Cardiac septum (tissue), 1 donor: ENCODE measurements at places on chromosomes 4 and X. TPM values are rescaled to one million over a fixed set of nuclear protein-coding genes. Genes with fewer than 3 reads are reported as not detected.

SPIN2A gene
- total RNA-seq: 0.30 TPM

ATP1B4 gene
- total RNA-seq: 16.9 TPM

GATA1 gene
- not detected for total RNA-seq

NRK gene
- total RNA-seq: 4.9 TPM

KIT gene
- total RNA-seq: 2.3 TPM

CXCL11 gene
- 0.32 TPM for total RNA-seq

TMEM154 gene
- total RNA-seq: 1.6 TPM

P2RY10 gene
- not detected for total RNA-seq

GDPD2 gene
- not detected for total RNA-seq

MAGEE2 gene
- not detected for total RNA-seq

THOC2 gene
- 27.8 TPM for total RNA-seq

PARM1 gene
- 74.4 TPM for total RNA-seq

DNA sequence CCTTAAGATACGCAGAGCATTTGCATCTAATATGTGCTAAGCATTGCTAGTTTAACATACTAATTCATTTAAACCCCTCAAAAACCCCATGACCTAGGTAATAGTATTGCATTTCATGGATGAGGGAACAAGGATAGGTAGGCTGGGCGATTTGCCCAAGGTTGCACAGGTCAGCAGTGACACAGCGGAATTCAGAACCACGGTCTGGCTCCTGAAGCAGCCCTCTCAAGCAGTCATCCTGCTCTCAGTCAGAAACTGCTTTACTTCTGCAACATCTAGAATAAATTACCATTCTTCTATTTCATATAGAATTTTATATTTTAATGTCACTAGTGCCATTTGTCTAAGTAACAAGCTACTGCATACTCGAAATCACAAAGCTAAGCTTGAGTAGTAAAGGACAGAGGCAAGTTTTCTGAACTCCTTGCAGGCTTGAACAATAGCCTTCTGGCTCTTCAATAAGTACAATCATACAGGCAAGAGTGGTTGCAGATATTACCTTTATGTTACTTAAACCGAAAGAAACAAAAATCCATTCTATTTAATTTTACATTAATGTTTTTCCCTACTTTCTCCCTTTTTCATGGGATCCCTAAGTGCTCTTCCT lies 555 bp upstream of the SPP1 start:
- DNase-seq: no peak

DNA sequence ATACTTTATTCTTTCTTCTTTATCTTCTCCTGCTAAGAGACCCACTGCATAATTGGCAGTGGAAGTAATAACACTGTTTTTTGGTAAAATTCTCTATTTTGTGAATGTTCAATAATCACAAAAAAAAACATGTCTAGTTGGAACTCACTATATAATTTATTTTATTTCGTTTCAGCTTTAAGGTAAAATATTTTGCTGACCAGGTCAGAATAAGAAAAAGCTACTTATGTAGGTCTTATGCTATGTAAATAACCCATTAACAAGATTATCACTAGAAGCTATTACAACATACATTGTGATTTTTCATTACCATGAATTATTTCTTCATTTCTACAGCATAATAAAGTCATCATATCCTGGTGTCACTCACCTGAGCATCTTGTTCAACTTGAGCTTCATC lies 19.3 kb downstream of the ANXA5 start:
- no peak for DNase-seq

GRCh38 chrX:15356444-15356843 lies 21.1 kb upstream of the PIGA start:
- DNase-seq: no peak

DNA sequence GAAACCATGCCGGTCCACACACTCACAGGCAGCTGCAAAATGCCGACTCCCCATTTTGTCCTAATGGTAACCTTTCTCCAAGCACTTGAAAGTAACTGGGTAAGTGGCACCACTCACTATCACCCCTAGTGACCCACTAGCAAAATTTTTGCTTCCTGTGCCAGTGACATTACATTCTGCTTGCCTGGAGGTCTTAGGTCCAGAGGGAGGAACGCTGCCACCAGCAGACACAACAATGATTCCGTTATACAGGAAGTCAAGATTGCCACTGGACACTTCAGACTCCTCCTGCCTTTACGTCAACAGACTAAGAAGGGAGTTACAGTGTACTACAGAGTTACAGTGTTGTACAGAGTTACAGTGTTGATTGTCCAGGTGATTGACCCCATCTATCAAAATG lies 11.8 kb upstream of the TMEM192 start:
- no peak for DNase-seq

DNA sequence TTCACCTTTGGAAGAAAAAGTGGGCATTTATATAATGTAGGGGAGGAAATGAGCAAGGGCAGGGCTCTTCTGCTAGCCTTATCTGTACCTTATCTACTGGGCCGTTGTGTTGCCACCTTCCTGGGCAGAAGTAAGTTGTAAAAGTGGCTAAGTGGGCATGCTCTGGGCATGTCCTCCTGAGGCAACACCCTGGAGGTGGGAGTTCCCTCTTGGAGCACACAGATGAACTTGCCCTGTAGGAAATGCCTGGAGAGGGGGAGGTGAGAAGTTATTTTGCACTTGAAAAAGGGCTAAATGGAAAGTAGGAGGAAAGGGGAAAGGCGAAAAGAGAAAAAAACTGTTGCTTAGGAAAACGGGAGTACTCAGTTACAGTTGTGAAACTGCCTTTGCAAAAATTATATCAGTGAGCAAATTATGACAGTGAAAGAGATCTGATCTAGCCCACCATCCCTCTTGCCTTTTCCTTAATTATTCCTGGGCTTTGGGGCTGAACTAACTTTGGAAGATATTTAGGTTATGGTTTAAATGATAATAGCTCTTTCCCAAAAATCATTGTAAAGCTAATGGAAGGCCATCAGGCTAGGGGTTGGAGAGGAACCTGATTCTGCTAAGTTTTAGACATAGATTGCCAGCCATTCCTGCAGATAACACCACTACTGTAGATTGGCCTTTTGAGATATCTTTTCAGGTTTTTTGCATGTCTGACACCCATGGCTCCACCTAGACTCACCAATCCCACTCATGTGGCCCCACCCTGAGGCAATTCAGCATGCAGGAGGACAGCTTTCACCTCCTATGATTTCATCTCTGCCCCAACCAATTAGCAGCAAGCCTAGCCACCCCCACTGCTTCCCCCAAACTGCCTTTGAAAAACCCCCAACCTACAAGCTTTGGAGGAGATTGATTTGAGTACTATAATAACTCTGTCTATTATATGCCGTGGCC lies 20.5 kb upstream of the ZNF81 start:
- DNase-seq: no peak

DNA sequence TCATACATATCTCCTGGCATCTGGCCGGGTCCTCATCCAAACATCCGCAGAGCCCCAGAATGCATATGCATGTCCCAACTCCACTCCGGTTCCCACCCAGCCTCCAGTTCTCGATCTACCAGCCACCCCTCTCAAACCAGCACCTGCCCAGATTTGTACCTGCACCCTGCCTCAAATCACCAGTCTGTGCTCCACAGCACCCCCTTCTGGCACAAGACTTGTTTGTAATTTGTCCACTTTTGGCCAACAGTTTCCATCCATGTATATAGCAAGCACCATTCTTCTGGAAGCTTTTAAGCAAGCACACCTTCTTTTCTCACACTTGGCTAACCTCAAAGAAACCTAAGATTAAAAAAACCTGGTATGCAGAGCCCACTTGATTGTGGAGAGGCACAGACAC lies 644.1 kb downstream of the MID1IP1 start:
- DNase-seq: no peak

- no peak for DNase-seq
These were observed 449.5 kb upstream of the HS3ST1 start for GRCh38 chr4:11878241-11878640.

GRCh38 chr4:1654216-1654955 lies 29.7 kb downstream of the FAM53A start:
- no peak for DNase-seq

- DNase-seq: no peak
These were observed 569.4 kb downstream of the BCOR start for GRCh38 chrX:39528161-39528916.

GRCh38 chrX:39574178-39574577 lies 523.6 kb downstream of the BCOR start:
- no peak for DNase-seq

DNA sequence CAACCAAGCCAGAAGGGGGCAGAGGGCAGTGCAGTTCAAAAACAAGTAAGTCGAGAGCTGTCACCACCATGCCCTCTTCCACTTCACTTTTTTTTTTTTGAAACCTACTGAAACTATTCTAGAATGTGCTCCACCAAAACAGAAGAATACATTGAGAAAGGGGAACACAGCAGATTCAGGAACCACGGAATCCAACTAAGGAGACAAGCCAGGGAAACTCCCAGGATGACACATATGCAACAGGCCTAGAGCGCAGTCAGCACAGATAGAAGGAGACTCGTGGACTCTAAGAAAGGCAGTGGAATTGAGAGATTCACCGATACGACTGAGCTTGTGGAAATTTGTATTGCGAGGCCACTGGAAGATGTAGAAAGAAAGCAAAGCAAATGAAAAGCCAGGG lies 66.1 kb downstream of the PHKA2 start:
- DNase-seq: no peak

DNA sequence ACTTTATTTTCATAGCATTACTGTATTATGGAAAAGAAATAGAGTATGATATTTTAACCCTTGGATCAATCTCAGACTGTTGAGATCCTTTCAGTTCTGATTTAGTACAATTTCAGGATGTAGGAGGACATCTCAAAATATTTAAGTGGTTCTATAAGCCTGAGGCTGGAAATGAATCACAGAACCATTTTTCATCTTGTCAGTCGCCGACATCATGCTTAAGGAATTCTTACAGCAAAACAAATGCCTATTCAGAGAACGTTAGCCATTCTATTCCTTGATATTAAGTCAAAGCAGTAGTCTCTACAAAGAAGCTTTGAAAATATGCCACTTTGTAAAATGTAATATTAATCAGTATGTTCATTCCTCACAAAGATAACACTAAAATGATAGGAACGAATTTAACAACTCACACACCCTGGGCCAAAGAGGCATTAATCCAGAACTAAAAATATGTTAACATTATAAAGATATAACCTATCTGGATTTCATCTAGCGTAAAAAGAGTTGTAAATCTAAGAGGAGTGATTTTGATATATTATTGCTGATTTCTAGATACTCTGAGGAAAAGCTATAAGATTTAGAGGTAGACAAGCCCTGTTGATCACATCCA lies 152.0 kb downstream of the GASK1B start:
- no peak for DNase-seq

DNA sequence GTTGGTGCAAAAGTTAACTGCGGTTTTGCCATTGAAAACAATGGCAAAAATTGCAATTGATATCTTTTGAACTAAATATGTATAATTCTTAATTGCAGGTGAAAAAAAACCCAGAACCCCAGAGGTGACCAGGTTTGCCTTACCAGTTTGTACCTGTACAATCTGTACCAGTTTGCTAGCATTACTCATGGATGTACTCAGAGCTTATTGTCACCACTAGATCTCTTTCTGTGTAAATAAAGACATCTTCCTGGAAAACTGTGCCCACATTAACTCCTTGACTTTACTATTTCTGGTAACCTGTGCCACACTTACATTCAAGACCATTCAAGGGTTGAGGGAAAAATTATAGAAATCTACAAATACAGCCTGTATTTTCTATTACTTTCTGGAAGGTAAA lies 139.7 kb downstream of the ELOVL6 start:
- no peak for DNase-seq

DNA sequence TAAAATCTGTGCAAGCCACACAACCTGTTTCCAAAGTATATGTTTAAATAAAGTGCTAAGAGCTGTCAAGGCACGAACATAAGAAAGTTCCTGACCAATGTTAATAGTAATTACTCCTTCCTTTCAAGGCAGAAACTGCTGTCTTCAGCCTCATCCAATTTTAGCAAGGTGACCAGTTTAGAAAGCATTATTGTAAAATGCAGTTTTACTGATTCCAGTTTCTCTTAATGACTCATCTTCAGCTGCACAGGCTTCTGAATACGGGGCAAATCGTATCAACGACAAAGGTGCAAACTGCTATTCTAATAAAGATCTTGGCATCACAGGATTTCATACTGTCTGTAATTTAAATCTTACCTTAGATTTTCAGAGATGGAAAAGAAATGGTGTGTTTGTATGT lies 87.5 kb downstream of the PPP3CA start:
- no peak for DNase-seq

DNA sequence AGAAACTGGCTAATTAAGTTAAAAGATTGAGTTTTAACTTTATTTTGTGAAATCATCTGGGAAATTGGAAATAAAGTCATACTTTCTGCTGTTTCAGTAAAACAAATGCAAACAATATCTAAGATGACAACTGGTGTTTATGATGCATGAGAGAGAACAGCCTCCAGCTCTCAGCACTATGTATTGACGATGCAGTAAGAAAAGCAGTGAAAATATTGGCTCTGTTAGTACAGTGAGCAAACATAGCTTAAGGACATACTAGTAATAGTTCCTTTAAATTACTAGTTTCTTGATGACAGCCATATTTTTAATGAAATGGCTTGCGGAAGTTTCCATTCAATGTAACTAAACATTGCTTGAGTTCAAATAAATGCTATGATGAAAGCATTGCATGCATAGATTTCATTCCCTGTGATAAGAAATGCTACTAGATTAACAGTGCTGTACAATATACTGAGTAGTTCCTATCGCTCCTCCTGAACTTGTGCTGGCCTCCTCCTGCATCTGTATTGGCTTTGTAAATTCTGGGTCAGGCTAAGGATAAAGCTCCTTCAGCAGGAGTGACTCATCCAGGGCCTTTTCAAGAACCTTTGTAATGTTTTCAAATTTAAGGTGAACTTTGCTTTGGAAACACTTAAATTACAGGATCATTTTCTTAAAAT lies 11.6 kb downstream of the ARHGAP24 start:
- DNase-seq: no peak

- no peak for DNase-seq
These were observed 79.3 kb upstream of the BCOR start for GRCh38 chrX:40177117-40177430.

GRCh38 chr4:16344853-16345252 lies 118.6 kb upstream of the TAPT1 start:
- no peak for DNase-seq

- no peak for DNase-seq
These were observed 183.6 kb upstream of the DKK2 start for GRCh38 chr4:107219681-107220080.
